Stimulated activated naive CD4-positive, alpha-beta T cell treated with Interleukin-2 at 50 U/mL for 16 hours (primary cell): ENCODE measurements at places on chromosomes 1 and 21.

DNA sequence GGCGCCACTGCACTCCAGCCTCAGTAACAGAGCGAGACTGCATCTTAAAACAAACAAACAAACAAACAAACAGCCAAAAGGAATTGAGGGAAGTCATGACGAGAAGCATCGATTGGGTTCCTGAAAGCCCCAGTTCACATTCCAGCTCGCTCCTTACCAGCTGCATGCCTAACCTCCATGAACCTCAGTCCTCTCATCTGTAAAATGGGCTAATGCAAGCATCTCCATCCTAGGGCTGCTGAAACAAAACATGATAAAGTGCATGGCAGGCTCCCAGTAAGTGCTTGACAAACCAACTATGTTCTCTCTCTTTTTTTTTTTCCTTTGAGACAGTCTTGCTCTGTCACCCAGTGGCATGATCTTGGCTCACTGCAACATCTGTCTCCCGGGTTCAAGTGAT, 79.7 kb upstream of the DISP3 start:
- DNase-seq, result no peak

GRCh38 chr1:220213382-220213983, 58.8 kb downstream of the RAB3GAP2 start:
- no peak for DNase-seq

GRCh38 chr1:40302475-40302874, 14.6 kb downstream of the COL9A2 start:
- no peak for DNase-seq

- no peak for DNase-seq
Measured at GRCh38 chr1:38826262-38826661, 33.3 kb downstream of the RRAGC start.

GRCh38 chr1:206797534-206798383, 25.5 kb upstream of the IL10 start:
- DNase-seq, result no peak

- no peak for DNase-seq
Measured at GRCh38 chr1:227779021-227779441, 36.4 kb upstream of the PRSS38 start.

DNA sequence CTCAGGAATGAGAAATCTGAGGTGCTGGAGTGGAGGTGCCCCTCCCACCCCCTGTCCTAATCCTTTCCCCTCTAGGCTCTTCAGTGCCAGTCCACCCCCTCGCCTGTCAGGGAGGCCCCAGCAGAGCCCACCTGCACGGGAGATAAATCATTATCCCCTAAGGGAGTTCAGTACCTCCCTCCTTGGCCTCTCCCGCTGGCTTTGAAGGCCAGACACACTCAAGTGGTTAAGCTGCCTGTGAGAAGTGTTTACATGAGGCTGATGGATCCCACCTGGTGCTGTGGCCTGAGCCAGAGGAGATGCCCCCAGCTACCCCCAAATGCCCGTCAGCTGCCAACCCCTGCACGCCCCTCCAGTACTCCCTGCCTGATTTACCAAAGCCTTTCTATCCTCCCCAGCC, 3.7 kb downstream of the RSPO1 start:
- DNase-seq, result no peak

GRCh38 chr1:62685431-62685859, 2.7 kb downstream of the DOCK7 start:
- no peak for DNase-seq

DNA sequence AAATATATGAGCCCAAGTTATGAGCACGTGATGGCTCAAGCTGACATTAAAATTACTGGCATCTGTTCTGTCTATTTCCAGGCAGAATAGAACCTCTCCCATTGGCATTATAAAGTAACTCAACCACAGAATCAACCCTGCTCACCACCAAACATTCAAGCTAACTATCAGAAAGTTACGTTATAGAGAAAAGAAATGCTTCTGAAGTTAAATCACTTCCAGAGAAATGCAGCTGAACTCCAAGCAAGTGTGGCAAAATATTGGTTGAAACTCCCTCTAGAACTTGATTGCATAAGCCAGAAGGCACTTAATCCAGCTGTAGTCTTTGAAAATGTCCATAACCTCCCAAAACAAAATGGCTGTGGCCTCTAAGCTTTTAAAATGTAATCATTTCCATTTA, 36.2 kb upstream of the UBE2U start:
- DNase-seq, result no peak

DNA sequence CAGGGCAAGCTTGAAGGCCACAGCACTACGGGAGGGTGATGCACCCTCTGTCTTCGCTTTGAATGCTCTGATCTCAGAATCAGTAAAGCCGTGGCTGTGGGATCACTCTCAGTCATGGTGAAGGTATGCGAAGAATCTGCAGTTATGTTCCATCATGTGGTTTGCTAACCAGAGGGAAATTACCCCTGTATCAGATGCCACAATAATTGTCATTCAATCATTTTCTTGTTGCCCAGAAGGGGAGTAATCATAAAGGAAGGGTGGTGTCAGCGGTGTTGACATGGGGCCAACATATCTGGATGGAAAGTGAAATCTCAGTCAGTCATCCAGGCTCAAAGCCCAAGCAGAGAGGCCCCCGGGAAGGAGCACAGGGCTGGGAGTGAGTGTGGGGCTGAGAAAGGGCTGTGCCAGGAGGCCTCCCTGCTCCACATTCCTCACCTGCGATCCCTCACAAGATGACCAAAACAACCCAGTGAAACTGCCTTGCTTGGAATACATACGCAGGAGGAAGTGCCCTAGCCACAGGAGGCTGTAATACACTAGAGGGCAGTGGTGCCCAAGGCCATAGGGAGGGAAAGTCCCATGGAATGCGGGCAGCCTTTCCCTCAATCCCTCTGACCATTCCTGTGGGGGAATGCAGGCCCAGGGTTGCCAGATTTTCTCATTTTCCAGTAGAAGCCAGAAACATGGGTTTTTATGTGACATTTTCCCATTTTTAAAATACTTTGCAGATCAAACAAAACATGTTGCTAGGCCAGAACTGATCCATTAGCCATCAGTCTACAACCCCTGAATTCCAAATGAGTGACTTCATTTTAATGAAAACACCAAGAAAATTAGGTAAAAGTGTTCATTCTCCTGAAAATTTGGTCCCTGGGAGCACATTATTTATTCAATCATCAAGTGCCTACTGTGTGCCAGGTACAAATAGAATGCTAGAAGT, 95.7 kb upstream of the VANGL1 start:
- no peak for DNase-seq

DNA sequence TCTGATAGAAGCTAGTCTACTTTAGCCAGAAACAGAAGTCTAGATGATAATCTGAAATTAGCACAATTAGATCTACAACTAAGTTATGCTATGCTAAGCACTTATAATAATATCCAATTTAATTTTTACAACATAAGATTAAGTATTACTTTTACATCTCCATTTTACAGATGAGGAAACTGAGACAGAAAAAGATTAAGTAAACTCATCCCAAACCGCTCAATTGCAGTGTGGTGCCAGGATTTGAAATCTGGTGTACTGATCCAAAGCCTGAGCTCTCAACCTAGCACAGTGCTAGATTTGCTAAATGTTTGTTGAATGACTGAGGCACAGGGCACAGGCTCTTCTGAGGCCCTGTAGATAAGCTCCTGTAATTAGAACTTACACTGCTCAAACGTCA, 13.8 kb downstream of the KNCN start:
- no peak for DNase-seq

DNA sequence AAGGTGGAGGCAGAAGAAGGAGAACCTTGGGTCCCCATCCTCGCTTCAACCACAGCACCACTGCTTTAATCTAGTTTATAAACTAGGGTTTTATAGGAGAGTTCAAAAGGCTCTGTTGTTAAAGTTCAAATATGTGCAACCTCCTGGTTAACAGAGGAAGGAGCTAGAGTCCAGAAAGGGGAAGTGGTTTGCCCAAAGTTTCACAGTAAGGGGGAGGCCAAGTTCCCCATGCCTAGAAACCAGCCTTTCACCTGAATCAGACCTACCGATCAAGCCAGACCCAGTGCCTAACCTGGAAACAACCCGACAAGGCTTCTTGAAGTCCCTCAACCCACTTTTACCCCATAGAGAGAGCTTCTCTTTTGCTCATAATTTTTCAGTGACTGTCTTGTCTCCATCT, 106.5 kb downstream of the PLPP3 start:
- no peak for DNase-seq
